ENCODE measurements at places on chromosomes 11 and 22.

DNA sequence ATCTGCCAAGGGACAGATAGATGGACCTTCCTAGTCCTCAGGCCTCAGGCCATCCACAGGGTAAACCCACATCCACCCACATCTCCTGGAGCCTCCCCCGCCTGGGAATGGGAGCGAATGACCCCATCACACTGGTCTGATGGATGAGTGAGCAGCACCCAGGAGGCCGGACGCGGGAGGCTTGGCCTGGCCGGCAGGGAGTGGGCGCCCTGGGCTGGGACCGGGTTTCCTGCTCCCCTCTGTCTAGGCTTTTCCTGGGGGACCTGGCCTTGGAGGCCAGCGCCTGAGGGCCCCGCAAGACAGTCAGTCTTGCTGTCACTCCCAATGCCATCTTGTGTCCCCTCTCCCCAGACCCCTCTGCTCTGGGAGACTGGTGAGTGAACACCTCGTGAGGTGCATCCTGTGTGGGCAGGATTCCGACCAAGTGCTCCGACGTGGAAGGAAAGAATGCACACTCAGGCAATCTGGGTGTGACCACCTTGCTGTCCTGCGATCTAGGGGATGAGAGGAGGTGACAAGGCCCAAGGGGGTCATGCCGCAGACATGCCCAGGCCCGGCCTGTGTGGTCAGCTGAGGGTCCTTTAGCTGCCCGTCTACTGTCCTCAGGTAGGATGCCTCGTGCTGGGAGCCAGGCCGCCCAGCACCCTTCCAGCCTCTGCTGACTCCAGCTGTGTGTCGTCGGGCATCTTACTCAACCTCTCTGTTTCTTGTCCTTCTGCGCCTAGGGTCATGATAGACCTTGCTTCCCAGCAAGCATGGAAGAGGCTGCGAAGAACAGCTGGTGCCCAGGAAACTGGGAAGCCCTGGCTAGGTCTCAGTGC is 26.5 kb upstream of the WNT7B start:
- no peak for DNase-seq

DNA sequence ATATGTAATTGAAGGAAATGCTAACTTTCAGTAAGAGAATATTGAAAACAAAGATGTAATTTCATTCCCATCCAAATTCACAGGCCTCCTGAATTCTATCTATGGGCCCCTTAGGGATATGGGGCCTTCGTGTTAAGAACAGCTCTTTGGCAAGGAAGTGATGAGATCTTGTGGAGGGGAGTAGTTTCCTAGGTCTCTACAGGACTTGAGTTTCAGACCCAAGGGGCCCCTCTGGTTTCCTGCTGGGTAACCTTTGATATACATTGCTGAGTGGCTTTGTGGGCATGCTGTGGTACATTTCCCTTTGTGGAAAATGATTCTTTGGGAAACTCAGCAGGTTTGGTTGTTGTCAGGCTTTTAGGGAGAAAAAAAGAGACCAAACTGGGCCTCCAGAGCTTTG is 6.2 kb downstream of the STIM1 start:
- peak; percentile 42 for DNase-seq

DNA sequence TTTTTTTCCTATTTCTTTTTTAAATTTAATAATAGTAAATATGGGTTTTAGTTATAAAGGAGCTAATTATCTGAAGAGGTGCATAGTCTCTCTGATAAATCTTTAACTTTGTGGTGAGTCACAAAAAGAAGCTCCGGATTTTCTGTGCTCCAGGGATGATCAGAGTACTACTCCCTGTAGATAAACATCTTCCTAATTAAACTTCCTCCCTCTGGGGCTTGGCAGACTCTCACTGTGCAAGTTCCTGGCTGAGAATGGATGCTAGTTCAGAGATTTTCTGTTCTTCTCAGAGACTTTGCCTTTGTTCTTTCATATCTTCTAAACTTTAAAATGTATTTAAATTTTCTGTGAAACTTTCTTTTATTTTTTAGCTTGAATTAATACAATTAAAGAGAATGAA is at the start of gene OR10G7:
Gene OR10G7, minus strand, starts transcription at position 72 of the 400 bp plus-strand sequence. CDS start 2,324 bp downstream, outside the sequence.
- no peak for DNase-seq

DNA sequence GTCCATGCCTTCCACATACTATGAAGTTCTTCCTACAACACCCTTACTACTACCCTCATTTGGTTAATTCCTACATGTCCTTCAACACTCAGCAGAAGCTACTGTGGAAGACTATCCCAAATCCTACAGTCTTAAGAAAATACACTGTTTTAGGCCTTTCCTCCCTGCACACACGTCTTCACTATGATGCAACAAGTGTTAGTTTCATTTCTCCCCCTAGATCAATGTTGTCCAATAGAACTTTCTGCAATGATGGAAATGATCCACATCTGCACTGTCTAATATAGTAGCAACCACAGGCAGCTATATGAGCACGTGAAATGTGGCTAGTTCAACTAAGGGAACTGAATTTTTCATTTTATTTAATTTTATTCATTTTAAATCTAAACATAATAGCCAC is 46.7 kb upstream of the CCDC34 start:
- no peak for DNase-seq

DNA sequence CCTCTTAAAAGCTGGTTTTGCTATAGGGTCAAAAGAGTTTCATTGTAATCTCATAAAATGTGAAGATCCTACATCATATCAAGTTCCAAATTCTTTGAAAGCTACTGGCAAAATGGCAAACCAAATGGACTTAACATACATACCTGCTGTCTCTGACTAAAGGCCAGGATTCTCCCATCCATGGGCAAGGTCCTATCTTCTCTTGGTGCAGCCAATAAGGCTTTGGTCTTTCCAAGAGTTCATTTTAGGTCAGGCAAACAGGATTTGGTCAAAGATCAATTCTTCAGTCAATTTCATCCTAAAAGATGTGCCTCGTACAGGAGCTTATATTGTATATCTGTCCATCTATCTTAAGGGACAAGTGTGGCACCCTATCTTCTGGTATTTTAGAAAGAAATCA is 49.7 kb downstream of the CADM1 start:
- DNase-seq, result no peak

- no peak for DNase-seq
Measured at GRCh38 chr11:106473089-106473722, 395.7 kb downstream of the AASDHPPT start.

- DNase-seq, result no peak
Measured at GRCh38 chr22:45014654-45015053, 4.8 kb upstream of the PHF21B start.

DNA sequence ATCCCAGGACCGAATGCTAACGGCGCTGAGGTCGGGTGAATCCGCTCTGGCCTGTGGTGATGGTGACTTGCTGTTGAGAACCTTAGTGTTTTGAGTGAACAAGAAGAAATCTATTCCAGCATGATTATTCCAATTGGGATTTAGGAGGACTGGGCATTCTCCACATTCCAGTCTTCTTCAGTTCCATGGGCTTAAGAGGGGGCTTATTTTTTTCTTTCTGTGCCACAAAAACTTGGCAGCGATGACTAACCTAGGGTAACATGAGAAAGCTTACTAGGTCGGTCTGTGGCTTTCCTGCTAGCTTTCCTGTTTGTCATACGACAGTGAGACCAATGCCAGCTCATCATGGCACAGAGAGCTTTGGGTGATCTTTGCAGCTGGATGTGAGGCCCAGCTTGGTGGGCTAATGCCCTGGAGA is 62.9 kb upstream of the ATXN10 start:
- DNase-seq, result peak; percentile 23

GRCh38 chr22:43658823-43659222 is 153.3 kb downstream of the EFCAB6 start:
- DNase-seq, result no peak

GRCh38 chr11:75066061-75066460 is 30.6 kb downstream of the OR2AT4 start:
- DNase-seq, result no peak

- DNase-seq, result no peak
Measured at GRCh38 chr22:36435516-36436415, 45.7 kb downstream of the TXN2 start.

Measured in KG1 (cell line).